NCI-H774 (cell line): ENCODE measurements at places on chromosomes 2 and 18.

- DNase-seq: no peak
Measured at GRCh38 chr2:68203587-68203986, 45.9 kb downstream of the PNO1 start.

- DNase-seq: no peak
Measured at GRCh38 chr2:85769236-85769982, 15.6 kb downstream of the ATOH8 start.

- no peak for DNase-seq
Measured at GRCh38 chr2:46656640-46657039, 177.3 kb downstream of the TMEM247 start.

GRCh38 chr2:211868996-211869533, 669.5 kb downstream of the ERBB4 start:
- DNase-seq: no peak

- peak; percentile 56 for DNase-seq
Measured at GRCh38 chr2:166539340-166540162, 45.5 kb upstream of the SCN7A start.

- DNase-seq: no peak
Measured at GRCh38 chr2:30180226-30180625, 33.4 kb downstream of the YPEL5 start.

- DNase-seq: no peak
Measured at GRCh38 chr2:223562078-223562477, 40.1 kb downstream of the SCG2 start.

GRCh38 chr2:75292826-75293225, 93.5 kb upstream of the TACR1 start:
- DNase-seq: no peak

- DNase-seq: no peak
Measured at GRCh38 chr2:237456200-237456843, 30.7 kb upstream of the MLPH start.

DNA sequence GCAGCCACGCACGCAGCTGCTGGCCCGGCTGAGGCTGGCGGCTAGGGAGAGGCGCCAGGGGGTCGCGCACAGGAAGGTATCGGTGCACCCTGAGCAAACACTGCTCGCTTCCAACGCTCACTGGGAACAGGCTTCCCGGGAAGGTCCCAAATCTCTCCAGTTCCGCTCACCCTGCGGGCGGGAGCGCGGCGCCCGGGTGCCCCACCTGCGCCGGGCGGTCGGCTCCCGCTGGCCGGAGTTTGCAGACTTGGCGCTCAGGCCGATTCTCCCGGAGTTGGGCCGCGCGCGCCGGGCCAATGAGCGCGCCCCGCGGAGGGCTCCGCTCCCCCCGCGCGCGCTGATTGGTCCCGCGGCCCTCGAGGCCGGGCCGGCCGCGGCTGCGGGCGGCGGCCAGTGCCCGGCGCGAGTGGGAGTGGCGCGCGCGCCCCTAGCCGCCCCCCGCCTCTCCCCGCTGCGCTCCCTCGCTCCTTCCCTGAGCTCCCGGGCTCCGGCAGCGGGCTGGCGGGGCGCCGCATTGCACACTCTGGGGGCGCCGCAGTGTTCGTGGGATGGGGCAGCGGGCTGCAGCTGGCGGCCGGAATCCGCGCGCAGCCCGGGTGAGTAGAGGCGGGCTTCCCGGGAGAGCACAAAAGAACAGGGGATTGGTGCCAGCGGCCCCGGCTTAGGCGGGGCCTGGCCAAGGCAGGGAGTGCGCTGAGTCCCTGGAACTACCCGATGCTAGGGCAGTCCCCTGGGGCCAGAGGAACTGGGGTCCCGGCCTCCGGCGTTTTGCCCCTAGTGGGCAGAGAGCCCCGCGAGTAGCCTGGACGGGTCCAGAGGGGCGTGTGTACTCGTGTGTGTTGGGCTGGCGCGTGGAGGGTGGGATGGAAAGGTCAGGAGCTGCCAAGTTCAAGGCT, at the start of gene LYPD6:
Gene LYPD6 (plus strand): TSS at position 461 of the 896 bp plus-strand sequence. CDS start 107,122 bp downstream, outside the sequence.
- peak; percentile 89 for DNase-seq

GRCh38 chr2:208586516-208586915, 179.9 kb downstream of the PTH2R start:
- no peak for DNase-seq

- DNase-seq: no peak
Measured at GRCh38 chr2:40851661-40852060, 399.8 kb upstream of the SLC8A1 start.

GRCh38 chr2:175187378-175187777, 5.9 kb upstream of the ATP5MC3 start:
- no peak for DNase-seq

GRCh38 chr2:161362568-161363166, 53.4 kb upstream of the TBR1 start:
- DNase-seq: no peak

DNA sequence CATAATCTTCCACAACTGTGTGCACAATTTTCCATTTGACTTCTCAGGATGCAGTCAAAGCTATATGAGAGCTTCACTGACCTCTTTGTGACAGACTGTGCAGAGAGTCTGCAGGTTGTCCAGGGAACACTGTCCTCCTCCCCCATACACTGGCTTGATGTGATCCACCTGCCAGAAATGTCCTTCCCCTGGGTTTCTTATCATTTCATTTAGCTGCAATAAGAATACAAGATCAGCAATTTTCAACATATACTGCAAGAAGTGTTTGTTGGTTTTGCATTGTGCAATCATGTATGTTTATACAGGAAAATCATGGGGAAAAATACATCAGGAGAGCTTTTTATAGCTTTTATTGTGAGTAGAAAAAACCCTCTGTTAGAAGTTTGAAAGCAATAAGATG, 150.7 kb downstream of the RAB3GAP1 start:
- DNase-seq: no peak

DNA sequence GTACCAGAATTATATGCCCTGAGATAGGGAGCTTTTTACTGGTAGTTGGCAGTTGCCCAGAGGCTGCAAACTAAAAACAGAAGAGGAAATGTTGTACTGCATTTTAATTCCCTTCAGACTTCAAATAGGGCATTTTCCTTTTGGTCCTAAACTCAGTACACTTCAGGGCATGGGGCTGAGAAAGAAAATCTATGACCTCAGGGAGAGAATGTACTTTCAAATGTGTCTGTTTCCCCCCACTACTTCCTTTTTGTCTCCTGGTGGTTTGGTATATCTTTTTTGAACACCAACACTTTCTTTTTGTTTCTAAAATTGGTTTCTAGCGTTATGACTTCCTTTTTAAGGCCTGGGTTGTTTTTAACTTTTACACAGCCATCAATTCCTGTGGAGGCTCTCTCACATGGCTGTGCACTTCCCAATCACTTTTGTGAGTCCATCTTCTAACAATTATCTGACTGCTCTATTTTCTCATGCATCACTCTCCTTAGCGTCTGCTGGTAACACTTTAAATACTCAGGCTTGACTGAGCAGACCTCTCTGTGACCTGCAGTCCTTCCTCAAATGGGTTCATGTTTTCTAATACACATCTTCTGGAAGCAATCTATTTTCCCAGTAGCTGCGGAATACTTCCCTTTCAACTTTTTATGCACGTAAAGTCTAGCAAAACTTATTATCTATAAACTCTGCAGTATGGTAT, 596.0 kb downstream of the LRP1B start:
- no peak for DNase-seq

GRCh38 chr2:129402076-129402475, 577.4 kb upstream of the RAB6C start:
- DNase-seq: no peak

- no peak for DNase-seq
Measured at GRCh38 chr18:4107049-4107467, 348.0 kb downstream of the DLGAP1 start.

DNA sequence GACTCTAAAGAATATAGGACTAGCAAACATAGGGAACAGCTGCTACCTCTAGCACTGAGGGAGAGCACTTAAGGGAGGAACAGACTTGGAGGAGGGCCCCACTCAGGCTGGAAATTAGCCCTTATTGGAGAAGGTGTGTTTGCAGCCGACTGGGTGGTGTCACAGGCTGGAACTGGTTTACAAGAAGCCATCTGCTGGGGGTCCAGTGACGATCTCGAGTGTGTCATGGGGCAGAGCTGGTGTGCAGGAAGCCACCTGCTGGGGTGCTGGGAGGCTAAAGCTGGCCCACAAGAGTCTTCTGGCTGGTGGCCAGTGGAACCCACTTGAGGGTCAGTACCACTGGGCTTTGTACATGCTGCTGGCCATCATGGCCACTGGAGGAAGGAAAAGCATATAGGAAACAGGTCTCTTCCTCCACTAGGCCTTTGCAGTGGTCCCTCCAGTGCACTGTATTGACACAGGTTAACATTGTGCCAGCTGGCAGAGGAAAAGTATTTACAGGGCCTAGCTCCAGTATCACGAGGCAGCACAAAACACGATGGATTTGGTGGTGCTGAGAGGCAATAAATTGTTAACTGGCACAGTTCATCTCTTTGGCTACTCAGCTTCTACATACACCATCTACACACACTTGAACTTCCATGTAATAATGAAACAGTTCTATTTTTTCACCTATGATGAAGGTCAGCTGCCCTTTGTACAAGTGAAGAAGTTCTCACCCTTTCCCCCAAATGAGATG, 43.6 kb downstream of the MAP3K20 start:
- DNase-seq: peak; percentile 43

GRCh38 chr18:67581178-67581577, 64.7 kb upstream of the DSEL start:
- DNase-seq: no peak

- DNase-seq: no peak
Measured at GRCh38 chr2:172643142-172643541, 87.3 kb downstream of the PDK1 start.

DNA sequence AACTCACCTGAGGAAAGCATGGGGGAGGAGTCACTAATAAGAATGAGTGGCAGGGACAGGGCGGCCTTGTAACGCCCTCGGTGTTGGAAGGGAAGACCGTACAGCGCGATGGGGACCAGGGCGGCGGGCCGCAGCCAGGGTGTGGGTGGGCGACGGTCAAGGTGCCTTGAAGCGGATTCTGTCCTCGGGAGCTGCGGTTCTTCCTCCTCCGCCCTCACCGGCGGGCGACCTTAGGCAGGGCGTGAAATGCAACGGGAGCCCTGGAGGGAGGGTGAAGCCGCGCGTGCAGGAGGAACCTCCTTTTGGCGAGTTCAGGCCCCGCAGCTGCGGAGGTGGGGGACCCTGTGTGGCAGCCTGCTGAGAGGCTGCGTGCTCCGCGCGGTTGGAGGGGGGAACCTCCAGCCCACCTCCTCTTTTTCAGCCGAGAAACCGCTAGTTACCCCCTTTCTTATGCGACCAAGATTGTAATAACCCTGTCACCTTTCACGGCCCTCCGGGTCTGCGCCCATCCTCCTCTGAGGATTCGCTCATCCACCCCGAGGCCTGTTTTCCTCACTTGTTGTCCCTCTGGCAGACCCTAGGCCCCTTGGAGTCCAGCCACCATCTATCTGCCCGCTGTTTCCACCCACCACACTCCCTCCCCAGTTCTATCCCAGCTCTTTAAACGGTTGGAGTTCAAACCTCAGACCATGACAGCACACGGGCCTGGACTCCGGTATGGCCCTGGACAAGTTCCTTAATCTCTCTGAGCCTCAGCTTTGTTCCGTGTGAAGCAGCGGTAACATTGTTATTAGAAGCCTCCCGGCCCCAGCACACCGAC, 823 bp upstream of the RNU2-63P start:
- DNase-seq: peak; percentile 73

DNA sequence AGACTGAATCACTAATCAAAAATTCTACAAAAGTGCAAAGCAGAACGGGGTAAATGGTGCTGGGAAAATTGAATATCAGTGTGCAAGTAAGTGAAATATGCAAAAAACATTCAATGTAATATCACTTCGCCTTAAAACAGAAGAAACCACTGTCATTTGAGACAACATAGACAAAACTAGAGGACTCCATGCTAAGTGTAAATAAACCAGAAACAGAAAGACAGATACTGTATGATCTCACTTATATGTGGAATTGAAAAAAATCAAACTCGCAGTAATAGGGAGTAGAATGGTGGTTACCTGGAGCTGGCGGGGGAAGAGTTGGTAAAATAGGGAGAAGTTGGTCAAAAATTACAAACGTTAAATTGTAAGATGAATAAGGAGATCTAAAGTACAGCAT, 1420.0 kb upstream of the CDH2 start:
- no peak for DNase-seq

DNA sequence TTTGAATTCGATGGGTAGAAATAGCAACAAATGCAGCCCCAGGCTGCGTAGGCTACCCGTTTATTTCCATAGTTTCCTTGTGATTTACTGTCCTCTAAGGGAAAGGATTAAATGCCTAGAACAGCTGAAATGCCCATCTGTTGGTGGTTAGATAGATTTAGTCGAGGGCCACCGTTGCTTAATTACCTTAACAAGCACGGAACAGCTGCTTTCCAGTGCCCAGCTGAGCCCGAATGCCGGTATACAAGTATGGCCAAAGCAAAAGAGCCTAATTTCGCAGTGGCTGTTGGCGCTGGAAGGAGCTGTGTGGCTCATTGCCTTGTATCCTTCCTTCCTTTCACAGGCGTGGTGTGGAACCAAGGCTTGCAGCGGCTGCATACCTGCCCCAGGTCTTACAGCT, 109.1 kb downstream of the CABLES1 start:
- no peak for DNase-seq

DNA sequence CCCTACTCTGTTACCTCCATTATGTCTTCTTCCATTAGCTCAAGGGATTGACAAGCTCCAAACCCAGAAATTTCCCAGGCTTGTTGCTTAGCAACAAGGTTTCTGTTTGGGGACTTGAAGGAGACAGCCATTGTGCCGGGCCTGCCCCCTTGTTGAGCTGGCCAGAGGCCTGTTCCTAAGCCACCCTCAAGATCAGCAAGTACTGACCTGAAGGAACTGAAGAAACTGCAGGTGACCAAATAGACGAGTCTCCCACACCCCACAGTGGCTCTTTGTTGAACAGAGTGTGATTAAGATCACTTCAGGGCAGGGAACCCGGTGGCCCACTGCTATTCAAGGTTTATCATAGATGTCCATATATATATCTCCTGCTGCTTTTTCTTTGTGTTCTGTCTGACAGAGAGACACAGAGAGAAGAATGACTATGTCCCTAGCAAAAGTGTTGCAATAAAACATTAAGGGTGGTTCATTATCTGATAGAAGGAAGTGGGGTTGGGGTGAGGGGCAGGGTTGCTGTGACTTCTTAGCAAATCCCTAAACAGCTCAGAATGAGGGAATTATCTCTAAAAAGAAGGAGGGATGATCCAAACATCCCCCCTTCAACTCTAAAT, 69.2 kb downstream of the RNF144A start:
- DNase-seq: peak; percentile 28

DNA sequence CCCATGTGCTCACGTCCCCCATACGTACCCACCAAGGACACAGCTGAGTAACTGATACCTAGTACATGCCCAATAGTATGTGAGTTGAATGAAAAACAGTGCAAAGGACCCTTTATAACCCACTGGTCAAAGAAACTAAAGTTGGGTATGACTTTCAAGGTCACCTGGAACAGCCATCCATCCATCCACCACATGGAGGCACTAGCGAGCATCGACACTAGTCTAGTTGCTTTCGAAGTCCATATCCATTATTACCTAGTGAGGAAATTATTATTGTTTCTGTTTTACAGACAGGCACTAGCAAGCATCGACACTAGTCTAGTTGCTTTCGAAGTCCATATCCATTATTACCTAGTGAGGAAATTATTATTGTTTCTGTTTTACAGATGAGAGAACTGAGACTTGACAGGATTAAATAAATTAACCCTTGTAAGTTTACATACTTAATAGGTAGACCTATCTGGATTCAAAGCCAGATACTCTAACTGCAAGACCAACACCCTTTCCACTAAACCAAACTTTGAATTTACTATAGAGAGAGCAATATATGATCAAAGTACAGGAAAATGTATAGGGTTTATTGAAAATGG, 233.7 kb downstream of the METTL4 start:
- no peak for DNase-seq

- DNase-seq: no peak
Measured at GRCh38 chr2:162298669-162299335, 19.7 kb downstream of the IFIH1 start.

GRCh38 chr2:41598161-41598894, 449.5 kb upstream of the PKDCC start:
- no peak for DNase-seq
